Regular cardiac myocyte (primary cell): ENCODE measurements at places on chromosomes 1 and 21. TPM values are rescaled to one million over a fixed set of nuclear protein-coding genes. Genes with fewer than 3 reads are reported as not detected.

Gene NBPF6
- total RNA-seq: not detected in 2 replicates

Gene FAF1
- 36.9 and 55.0 TPM in 2 replicates for total RNA-seq

Gene FAM78B
- total RNA-seq: under 0.01 and 0.28 TPM in 2 replicates

Gene TRIM62
- 1.5 and 3.7 TPM in 2 replicates for total RNA-seq

Gene GUCA2A
- total RNA-seq: not detected in 2 replicates

Gene CYP4Z1
- total RNA-seq: not detected in 2 replicates
